ENCODE measurements at places on chromosomes 3 and 15.

- no peak for ATAC-seq
Observed at GRCh38 chr3:132079147-132079546, 44.3 kb upstream of the CPNE4 start.

DNA sequence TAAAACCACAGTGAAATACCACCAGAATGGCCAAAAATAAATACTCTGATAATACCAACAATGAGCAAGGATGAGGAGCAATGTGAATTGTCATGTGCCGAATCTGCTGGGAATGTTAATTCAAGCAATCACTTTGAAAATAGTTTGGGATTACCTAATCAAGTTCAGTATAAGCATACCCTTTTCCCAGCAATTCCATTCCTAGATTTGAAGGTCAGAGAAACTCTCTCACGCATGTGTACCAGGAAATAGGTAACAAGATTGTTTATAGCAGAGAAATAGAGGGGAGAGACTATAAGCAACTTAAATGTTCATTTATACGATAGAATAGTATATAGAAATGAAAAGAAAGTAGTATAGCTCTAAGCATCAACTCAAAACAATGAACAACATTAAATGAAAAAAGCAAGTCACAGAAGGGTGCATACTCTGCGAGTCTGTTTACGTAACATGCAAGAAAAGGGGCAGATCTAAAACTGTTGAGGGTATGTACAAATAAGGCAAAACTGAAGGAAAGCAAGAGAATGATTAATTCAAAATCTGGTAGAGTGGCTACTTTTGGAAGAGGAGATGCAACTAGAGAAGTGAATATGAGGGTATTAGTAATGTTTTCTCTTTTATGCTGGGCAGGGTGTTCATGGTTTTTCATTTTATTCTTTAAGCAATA lies 27.4 kb downstream of the TMOD3 start:
- peak; percentile 11 for ATAC-seq

DNA sequence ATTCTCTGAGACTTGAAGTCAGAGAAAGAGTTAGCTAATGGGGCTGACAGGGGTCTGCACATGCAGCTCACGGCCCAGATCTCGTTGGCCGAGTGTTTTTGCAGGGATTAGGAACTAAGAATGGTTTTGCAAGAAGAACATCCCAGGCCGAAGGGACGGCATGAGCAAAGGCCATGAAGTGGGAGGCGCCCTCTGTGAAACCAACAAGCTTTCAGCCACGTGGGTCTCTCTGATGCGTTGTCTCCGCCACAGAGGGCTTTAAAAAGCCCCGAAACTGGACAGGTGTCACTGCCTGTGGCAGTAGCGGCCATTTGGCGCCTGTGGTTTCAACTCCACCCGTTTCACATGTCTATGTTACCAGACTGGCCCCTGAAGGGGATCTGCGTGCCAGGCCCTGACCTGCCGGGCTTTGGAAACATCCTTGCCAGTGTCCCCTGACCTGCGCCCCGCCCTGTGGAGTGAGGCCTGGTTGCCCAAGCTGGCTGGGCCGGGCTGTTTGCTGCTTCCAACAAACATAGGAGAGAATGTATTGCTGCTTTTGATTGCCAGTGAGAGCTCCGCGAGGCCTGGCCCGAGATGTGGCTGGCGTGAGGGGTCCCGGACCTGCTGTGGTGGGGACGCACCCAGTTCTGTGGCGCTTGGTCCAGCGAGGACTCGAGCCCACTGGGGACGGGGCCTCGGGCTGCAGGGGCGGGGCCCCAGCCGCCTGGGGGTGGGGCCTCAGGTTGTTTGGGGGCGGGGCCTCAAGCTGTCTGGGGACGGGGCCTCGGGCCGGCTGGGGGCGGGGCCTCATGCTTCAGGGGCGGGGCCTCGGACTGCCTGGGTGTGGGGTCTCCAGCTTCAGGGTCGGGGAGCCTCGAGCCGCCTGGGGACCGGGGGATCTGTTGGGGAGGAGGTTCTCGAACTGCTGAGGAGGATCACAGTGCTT lies 30.4 kb downstream of the GOLGA6L2 start:
- no peak for ATAC-seq

GRCh38 chr3:11982341-11982941 lies 21.7 kb upstream of the SYN2 start:
- ATAC-seq = no peak

GRCh38 chr15:43206054-43206453 lies 14.8 kb downstream of the EPB42 start:
- no peak for ATAC-seq

All from activated T-helper 17 cell treated with anti-CD3 and anti-CD28 coated beads, Interleukin-2, amount 50 U/mL, for 72 hours (primary cell).